ENCODE measurements at places on chromosomes 1 and 21.

GRCh38 chr21:36873513-36873912 lies 93.0 kb downstream of the HLCS start:
- peak; percentile 57 for DNase-seq

GRCh38 chr1:237507005-237507404 lies 383.7 kb downstream of the ZP4 start:
- no peak for DNase-seq

DNA sequence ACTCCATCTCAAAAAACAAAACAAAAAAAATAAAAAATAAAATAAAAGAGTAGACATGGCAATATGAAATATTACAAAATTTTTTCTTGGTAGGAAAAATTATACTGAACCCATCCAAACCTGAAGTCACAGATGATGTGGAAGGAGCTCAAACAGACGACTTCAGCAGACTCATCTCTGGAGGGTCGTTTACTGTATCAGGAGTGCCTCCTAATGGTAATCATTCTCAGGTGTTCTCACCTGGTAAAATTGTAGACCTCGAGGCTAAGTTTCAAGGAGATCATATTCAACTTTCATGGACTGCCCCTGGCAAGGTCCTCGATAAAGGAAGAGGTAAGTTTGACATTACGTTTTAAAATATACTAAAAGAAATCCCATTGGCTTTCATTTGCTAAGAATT lies 54.3 kb upstream of the SH3GLB1 start:
- DNase-seq: no peak

DNA sequence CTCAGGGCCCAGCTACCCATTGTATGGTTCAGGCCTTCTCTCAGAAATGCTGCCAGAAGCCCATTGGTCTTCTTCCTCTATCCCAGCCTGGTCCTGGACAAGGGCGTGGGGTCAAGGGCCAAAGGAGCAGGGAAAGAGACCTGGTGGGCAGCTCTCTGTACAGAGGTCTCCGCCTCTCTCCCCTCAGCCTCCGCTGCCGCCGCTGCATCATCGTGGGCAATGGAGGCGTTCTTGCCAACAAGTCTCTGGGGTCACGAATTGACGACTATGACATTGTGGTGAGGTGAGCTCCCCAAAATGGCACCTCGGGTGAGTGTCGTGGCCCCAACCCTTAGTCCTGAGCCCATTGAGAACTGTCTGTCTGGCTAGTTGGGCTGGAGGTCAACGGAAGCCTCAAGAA lies 34.6 kb upstream of the ARTN start:
- DNase-seq: no peak

DNA sequence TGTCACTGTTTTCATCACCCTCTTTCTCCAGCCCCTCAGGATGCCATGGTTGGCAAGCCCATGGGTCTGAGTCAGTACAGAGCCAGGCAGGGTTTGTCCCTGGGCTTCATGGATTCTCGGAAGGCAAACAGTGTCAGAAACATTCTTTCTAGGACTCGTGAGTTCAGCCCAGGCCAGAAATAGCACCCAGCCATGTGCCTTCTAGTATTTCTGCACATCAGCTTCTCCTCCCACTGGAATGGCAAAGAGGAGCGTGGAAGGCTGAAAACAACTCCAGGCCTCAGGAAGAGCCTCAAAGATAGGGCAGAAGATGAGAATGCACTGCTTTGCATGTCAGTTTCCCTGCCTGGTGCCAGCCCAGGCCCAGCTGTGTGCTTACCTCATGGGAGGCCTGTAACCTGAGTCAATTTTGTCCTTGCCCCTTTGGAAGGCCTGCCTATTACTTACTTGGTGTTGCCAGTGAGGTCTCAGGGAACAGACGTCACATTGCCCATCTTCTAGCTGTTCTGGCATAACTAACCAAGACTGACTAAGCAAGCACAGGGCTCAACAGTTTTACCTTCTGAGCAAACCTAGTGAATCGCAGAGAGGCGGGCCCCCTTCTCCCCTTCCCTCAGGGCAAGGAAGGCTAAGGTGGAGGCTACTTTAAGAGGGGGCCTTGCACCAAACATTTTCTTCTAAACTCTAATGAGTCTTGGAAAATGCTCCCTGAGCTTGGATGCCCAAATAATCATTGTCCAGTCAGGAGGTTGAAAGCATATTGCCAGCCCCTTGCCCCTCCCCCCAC lies 42.4 kb downstream of the GLUL start:
- DNase-seq: peak; percentile 81

GRCh38 chr1:79556189-79556588 lies 549.7 kb upstream of the ADGRL4 start:
- no peak for DNase-seq

DNA sequence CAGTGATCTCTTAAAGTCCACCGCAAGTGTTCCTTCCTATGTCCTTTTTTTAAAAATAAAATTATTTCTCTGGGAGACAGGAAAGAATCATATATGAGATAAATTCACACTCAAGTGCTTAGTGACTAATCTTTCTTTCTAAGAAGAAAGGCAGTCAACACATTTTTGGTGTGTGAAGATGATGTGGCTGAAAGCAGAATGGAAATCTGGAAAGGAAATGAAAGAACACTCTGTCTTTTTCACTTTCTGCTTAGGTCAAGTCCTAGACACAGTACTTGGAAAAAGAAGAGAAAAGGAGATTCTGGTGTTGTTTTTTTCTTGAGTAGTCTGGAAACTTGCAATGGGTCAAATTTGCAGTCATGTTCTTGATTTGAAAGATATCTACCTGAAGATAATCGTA lies 45.5 kb upstream of the PRRX1 start:
- DNase-seq: peak; percentile 43

- peak; percentile 97 for DNase-seq
Measured at GRCh38 chr1:19758227-19758830, 41.4 kb downstream of the TMCO4 start.

DNA sequence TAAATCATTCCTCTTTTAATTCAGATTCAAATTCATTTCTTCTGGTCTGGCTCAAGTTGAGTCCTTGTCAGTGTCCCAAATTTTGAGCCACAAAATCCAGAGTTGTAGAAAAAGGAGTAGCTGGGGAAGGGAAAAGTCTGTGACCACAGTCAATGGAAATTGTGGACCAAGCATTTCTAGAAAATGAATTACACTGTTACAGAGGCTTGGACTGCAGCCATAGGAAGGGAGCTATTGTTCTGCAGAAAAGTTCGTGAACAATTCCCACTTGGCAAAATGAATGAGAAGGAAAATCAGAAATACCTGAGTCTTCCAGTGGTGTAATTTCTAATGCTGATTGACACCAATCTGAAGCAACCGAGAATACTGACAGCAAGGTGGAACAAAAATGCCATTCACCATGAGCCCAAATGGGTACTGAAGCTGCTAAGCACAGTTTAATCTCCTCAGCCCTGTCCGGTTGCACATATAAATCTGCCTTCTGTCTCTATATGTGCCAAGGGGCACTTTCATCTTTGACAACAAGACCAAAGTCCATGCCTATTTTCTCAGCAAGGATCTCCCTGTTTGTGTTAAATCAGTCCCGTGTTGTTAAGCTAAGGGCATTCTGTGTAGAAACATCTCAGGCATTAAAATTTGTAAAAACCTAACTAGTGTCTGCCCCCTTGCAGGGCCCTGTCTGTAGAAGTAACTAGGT lies 51.3 kb downstream of the TEX35 start:
- DNase-seq: no peak

GRCh38 chr1:30104551-30104950 lies 618.8 kb downstream of the MATN1 start:
- no peak for DNase-seq

GRCh38 chr21:34345091-34345871 lies 18.5 kb upstream of the KCNE2 start:
- peak; percentile 94 for DNase-seq

GRCh38 chr1:170765712-170766330 lies 101.9 kb downstream of the PRRX1 start:
- DNase-seq: peak; percentile 62

- DNase-seq: peak; percentile 90
Measured at GRCh38 chr1:68111519-68112436, 61.4 kb upstream of the DIRAS3 start.

DNA sequence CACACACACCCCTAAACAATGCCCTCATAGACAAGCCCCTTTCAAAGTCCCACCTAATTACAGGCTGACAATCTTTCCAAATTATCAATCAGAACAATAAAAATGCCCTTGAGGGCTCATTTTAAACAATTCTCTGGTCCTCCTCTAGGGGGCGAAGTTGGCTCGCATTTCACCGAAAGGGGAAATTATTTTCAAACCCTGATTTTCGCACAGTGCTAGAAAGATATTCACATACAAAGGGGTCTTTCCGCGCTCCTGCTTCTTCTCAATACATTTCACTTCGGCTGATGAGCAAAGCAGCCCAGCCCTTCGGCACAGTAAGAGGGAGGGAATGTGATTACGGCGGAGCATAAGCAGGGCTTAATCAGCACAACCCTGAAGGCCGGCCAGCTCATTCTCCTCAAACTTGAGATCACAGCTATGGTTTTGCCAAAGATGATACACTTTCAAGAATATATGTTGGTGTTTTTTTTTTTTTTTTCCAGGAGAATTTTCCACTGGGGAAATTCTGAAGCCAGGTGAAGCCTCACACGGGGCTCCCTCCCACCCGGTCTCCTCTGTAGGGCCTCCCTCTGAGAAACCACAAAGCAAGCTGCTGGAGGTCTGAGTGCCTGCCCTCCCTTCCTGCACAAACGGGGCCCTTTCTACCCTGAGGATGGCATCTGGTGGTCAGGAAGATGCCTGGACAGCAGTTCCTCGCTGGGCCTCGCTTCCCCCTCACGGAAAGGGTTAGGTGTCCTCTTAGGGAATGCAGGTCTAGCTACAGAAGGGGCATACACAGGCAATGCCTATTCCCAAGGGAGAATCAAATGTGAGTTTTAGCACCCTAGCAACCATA lies 66.9 kb downstream of the GNG12 start:
- peak; percentile 87 for DNase-seq

DNA sequence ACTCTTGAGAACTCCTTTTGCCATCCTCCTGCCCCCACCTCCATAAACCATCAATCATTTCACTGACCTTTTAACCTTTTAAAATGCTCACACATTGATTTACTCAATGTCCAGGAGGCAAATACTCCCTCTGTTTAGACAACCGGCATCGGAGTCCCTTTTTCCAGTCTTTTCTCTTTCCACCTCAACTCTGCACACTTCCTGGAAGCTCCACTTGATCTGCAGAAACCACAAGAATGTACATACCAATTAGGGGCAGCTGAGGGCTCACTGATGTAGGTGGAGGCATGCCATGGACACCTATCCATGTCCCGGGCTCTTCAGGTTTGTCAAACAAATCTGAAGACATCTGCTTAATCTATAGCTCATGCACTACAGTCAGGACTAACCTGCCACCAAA lies 5.3 kb upstream of the AMIGO1 start:
- DNase-seq: peak; percentile 31

- no peak for DNase-seq
Measured at GRCh38 chr1:235060607-235061470, 67.8 kb downstream of the TOMM20 start.

- peak; percentile 65 for DNase-seq
Measured at GRCh38 chr1:65119951-65120350, 28.1 kb upstream of the AK4 start.

DNA sequence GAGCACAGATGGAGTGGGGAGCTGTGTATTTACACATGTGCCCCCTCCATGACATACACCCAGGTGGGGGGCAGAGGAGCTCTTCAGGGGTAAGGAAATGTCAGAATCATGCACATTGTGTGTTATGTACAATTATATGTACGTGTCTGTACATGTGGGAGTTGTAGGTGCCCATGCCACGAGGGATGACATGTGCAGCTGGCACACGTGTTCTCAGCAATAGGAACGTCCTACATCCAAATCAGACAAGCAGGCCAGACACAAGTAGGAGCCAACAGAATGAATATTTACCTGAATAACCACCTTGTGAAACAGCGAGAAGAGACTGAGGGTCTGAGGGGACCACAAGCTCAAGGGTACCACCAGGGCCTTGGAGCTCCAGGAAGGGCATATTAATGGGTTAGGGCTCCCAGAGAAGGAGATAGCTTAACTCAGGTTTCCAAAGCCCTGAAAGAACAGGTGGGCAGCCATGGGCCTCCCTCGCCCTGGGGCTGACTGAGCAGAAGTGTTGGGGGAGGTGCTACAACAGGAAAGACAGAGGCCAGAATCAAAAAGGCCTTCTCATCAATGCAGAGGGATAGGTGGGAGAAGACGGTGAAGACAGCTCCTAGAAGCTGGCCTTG lies 3.2 kb downstream of the COL16A1 start:
- no peak for DNase-seq

DNA sequence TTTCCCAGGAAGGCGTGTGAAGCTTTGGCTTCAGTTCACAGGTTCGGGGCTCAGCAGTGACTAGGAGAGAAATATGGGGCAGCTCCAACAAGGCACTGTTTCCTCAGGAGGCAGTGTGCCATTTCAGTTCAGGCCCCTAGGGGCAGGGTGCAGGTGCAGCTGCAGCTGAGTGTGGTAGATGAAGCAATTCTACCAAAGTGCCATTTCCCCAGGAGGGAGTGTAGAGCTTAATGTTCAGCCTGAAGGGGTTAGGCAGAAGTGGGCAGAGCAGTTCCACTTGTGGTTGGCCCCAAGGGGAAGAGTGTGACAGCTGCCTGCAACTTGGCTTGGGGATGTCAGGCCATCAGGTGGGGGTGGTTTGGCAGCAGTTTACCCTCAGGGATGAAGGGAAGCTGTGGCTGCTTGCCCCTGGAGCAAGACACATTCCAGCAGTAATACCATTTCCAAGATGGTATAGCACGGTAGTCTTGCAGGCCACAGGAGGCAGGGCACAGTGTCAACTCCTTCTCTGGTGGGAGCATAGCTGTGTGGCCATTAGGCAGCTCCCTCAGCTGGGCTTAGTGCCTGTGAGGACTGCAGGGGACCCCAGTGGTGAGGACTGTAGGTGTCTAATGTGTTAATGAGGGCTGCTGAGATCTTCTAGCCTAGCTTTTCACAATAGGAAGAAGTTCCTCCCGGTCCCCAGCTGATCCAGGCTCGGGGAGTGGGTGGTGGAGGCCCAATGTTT lies 34.7 kb downstream of the RGSL1 start:
- no peak for DNase-seq

GRCh38 chr1:199687321-199687720 lies 340.2 kb upstream of the NR5A2 start:
- peak; percentile 32 for DNase-seq

- DNase-seq: no peak
Measured at GRCh38 chr1:162008799-162009198, 14.9 kb downstream of the OLFML2B start.

DNA sequence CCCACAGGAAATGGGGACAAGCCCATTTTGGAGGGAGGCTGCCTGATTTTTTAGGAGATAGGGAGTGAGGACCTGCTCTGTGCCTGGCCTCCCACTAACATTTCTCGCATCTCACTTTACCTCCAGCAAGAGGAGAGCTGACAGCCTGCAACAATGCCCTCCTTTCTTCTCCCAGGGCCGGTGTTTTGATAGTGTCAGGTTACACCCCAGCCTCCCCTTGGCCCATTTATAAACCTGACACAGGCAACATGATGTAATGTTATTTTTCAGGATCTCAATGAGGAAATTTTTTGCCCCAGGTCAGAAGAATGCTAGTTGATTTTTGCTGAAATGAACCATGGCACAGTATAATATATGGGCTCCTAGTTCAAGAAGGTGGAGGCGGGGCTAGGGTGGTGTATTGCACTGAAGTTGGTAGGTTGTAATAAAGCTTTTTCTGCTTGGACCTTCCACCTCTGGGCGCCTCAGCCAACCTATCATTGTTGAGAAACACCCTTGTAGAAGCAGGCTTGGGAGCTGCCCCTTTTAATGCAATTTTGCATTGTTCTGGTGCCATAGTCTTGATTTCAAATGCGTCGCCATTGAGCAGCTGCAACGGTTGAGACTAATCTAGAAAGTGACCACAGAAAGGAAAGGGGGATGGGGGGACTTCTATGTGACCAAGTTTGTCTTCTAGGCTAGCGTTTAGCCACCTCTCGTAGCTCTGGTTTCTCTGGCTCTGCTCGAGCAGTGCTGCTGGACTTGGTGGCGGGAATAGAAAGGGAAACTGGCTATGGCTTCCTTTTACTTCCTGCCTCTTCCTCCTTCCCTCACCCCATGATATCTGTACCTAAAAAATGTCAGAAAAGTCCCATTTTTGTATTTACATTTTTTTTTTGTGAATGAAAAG lies 53.0 kb downstream of the PBX1 start:
- peak; percentile 82 for DNase-seq

Measured in EH (cell line).